Activated T-cell treated with anti-CD3 and anti-CD28 coated beads for 4 hours (primary cell): ENCODE measurements at places on chromosomes 3 and 15.

DNA sequence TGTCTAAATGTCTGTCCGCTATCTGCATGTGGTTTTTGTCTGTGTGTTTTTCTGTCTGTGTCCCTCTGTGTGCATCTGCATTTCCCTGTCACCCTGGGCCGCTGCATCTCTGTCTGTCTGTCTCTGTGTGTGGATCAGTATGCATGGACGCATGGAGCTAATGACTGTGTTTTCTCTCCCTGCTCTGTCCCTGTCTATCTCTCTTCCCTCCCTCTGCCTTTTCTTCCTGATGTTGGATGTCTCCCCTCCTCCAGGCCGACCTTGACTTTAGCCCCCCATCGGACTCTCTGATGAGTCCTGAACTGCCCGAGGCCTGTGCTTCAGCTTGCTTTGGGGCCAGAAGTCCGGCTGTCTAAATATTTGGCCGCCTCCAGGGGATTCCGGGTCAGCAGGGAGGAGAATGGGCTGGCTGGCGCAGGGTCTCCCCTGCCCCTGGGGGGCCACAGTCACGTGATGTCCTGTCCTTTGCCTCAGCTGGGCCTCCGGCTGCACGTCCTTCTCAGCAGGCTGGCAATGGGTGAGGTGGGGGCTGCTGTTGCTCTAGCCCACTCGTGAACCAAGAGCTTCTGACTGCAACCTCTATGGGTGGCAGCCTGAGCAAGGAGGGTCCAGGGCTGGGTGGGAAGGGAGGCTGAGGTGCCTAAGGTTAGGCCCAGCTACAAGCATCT is 3.7 kb downstream of the SLC38A3 start:
- no peak for DNase-seq

- no peak for DNase-seq
These were observed 104.5 kb downstream of the RPLP1 start for GRCh38 chr15:69557020-69557706.

GRCh38 chr3:176041812-176042211 is 1155.5 kb downstream of the TBL1XR1 start:
- no peak for DNase-seq

DNA sequence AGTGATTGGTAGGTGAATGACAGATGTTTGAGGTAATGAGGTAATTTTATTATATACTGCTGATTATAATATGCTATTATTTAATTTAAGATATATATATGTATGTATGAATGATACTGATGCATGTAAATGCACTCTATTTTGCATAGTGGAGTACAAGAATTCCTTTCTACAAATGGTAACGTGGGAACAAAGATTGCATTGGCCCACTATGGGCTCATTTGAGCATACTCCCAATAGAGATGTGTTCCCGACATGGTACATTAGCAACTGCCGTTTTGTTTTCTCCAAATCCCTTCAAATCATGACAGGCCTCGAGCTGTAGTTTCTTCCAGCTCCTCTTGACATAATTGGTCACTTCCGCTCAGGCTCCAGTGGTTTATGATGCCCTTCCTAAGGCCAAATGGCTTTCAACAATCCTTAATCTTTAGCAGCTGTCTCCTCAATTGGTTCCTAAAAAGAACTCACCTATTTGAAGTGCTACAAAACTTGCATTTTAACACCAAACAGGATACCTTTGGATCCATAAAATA is 266.1 kb downstream of the ADAMTSL3 start:
- DNase-seq, result no peak

DNA sequence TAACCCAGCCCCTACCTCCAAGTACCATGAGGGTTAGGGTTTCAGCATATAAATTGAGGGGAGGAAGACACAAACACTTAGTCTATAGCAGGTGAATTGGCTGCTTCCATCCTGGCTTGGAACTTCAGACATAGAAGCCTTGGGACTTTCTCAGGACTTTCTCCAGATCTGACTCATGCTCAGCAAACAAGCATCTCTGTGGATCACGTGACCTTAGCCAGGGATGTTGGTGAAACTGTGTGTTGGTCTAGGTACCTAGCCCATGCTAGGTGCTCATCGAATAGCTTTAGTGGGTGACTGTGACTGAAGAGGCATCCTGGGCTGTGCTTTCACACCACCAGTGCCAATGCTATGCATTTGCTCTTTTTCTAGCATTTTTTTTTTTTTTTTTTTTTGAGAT is 58.9 kb downstream of the CD47 start:
- no peak for DNase-seq

DNA sequence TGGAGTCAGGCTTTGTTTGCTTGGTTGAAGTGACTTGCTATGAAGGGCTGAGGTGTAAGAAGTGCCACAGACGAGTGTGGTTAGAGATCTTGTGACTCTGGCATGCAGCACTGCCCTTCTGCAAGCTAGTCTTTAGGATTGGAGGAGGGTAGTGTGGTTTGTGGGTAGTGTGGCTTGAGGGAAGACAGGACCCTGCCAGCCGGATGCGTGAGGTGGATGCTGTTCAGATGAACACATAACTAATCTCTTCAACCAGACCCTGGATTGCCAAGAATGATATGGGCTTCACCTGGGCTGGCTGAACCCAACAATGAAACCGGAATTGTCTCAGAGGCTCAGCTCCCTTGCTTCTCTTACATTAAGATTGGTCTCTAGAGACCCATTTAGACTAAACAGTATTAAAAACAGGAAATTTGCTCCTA is 32.7 kb downstream of the STARD9 start:
- no peak for DNase-seq

GRCh38 chr3:116306720-116307119 is 138.6 kb downstream of the LSAMP start:
- DNase-seq, result no peak

GRCh38 chr3:167493244-167493643 is 19.4 kb upstream of the SERPINI2 start:
- DNase-seq, result no peak

DNA sequence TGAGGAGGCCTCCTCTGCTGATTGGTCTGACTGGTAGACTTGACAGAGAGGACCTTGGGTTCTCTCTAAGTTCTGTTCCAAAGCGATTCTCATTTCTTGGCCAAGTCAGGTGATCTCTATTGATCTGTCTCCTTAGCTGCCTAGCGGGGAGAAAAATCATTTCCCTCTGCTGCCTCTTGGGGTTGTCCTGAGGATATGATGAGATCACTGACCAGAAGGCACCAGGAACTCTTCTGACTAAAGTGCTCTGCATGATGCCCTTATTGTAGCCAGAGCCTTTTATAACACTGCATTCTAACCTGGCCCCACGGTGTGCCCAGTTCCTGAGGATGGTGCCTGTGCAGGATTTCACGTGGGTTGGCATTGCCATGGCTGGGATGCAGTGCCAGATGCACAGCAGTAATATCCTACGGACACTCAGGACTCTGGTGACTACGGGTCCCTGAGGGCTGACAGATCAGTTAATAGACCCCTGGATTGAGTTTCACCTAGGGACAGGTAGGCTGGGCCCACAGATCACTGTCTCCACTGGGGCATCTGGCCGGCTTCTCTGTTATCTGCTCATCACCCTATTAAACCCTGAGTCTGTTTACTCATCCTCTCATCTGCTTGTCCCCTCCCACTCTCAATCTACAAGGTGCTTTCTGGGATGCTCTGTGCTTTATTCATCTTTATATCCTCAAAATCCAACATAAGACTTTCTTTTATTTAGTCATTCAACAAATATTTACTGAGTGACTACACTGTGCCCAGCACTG is 3.9 kb upstream of the HEG1 start:
- DNase-seq, result no peak

DNA sequence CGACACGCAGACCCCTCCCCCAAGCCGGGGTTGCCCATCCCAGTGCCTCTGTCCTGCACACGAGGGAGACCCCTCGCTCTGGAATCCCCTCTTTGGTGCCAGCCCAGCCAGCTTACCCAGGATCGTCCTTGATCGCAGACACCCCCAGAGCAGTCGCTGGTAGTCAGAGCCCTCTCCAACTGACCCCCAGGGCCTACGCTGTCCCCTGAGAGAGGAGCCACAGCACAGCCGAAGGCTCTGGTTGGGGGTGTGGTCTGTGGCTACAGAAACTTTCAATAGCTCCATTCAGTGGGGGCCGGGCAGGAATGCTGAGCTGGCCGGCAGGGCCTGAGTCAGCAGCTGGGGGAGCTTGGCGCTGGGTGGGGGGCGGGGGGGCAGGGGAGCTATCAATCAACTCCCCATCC is at the start of gene LCTL:
LCTL (minus strand) TSS at position 258 of the 404 bp plus-strand sequence. CDS start 633 bp downstream, outside the sequence.
- DNase-seq, result no peak

DNA sequence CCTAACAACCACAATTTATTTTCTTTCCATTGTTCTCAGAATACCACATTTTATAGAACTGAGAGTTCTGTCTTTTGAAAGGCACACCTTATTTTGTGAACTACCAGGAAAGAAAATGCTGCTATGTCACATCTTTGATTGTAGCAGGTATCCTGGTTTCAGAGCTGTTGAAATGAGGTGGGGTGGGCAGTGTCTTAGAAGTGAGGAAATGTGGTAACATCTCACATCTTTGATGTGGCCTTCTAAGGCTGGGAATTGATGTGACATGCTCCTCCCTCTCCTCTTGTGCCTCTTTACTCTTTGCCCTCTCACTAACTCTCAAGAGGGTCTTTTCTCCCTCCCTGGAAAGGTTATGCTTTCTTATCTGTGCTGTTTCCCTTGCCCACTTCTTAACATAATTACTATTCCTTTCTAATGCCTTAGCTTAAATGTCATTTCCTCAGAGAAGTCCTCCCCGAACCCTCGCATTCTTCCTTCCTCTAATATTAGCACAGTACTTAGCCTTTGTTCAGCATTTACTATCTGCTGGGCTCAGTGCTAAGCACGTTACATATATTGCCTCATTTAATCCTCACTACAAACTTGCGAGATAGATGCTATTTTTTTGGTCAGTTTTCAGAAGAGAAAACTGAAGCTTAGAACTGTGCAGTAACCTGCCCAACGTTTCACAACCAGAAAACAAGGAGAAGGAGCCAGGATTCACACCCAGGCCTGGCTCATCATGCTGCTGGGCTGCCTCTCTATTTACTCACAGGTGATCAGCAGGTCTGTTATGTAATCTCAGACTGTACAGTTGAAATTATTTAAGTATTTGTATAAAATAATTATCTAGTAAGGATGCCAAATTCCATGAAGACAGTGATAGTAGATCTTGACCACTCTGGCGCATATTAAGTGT is 24.0 kb upstream of the SPTSSB start:
- no peak for DNase-seq

DNA sequence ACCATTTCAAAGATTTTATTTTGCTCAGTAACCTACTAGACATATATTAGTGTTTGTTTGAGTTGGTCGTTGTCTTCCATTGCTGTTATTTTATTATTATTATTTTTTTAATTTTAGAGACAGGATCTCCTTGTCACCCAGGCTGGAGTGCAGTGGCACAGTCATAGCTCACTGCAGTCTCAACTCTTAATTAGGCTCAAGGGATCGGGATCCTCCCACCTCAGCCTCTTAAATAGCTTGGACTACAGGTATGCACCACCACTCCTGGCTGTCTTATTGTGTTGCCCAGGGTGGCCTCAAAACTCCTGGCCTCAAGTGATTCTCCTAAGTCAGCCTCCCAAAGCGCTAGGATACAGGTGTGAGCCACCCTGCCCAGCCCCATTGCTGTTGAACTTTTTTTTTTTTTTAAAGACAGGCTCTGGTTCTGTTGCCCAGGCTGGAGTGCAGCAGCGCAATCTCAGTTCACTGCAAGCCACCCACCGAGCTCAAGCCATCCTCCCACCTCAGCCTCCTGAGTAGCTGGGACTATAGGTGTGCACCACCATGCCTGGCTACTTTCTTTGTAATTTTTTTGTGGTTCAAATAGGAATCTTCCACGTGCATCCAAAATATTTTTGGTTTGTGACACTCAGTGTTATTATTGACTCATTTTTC is 18.2 kb downstream of the SETD5 start:
- no peak for DNase-seq

DNA sequence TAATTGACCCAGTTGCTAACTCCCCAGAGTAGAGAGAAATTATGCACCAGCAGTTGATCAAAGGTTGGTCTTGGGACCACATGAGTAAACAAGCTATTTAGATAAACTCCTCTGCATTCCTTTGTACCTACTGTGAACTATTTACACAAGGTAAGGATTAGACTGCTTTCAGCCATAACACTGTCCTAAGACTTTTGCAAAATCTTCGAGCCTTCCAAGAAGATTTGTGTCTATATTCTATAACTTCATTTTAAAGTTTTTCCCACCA is 108.5 kb upstream of the UNC13C start:
- no peak for DNase-seq

DNA sequence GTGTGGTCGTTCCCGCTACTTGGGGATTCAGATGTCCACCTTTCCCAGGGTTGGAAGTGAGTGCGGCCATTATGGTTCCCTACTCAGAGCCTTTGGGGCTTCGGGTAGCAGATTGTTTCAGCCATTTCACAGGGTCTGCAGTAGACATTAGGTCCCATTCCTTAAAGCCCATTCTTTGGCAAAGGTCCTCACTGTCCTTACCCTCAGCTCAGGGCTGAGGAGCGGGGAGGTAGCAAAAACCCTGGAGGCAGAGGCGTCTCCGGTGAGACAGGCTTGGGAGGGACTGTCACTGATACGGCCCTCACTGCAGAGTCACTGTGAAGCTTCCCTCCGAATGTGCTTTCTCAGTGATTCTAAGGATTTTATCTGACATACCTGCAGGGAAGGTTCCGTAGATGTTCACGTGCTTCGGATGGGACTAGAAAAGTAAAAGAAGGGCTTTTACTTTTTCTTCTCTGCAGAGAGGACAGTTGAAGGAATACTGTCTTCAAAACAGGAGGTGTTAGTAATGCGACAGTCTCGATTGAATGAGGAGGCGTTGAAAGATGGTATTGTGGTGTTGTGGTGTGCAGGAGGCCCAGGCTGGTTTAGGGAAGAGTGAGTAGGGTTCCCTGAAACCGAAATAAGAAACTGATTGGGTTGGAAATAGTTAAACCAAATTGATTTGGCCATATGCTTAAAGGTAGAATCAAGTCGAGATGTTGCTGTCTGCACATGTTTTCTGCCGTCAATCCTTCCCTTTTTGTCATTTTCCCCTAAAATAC is 630 bp downstream of the ATP6V1A start:
- DNase-seq, result peak; percentile 10

GRCh38 chr3:152646004-152646403 is 188.9 kb upstream of the P2RY1 start:
- DNase-seq, result no peak

DNA sequence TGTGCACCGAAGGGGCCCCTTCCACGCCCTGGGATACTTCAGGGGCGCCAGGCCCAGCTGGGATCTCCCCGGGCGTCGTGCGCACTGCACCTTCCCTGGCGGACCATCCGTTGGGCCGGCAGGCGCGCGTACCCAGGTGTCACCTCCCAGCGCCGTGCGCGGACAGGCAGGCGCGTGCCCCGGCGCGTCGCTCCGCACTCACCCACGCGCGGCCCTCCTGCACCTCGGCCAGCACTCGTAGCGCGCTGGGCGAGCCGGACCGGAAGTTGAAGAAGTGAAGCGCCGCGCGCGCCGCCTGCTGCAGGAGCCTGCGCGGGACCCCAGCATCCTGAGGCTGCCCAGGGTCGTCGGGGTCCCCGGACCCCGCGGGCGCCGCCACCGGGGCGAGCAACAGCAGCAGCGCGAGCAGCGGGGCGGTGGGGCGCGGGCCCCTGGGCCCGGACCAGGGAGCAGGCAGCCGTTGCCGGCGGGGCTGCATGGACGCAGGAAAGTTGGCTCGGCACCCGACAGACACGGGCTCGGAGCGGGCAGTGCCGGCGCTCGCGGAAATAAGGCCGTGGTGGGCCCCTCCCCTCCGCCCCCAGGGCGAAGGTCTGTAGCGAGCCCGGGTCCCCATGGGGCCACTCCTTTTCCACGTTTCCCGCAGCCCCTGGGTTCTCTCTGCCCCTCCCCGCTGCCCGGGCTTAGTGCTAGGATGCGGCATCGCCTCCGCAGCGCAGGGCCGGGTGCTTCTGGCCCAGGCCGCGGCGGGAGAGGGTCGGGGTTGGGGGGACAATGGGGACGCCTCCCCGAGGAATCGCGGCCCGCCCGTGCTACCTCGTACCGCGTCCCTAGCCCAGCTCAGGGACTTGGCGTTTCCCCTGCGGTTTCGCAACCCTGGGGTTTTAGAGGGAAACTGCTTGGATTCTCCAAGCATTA is at the start of gene RARRES1:
RARRES1 (minus strand) TSS at position 520 of the 918 bp plus-strand sequence; CDS start at position 478, 42 bp downstream.
- no peak for DNase-seq
